ENCODE measurements at places on chromosomes 6 and 20.

DNA sequence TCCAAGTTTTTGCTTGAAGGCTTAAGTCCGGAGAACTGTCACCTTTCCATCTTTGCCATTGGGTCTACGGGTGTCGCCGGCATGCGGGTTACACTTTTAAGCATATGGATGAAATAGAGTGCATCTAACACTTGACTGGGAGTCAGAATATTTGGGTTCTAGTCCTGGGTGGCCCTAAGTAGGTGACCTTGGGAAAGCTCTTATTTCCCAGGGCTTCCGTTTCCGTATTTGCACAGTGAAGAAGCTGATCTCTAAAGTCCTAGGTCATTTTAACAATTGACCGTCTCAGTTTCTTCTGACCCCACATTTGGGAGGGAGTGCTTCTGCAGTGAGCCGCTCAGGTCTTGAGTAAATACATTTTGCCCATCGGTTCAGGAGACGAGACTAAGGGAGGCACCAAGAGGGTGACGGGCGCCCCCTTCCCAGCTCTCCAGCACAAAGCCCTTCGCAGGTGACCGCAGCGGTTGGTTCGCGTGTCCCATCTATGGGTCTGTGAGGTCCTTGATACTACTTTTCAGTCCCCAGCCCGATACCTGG is 651 bp upstream of the BLTP3A start:
- DNase-seq, result peak; percentile 76

- DNase-seq, result no peak
These were observed 838 bp downstream of the AHCY start for GRCh38 chr20:34302312-34302722.

- no peak for DNase-seq
These were observed 27.8 kb upstream of the SRPK1 start for GRCh38 chr6:35948725-35949124.

DNA sequence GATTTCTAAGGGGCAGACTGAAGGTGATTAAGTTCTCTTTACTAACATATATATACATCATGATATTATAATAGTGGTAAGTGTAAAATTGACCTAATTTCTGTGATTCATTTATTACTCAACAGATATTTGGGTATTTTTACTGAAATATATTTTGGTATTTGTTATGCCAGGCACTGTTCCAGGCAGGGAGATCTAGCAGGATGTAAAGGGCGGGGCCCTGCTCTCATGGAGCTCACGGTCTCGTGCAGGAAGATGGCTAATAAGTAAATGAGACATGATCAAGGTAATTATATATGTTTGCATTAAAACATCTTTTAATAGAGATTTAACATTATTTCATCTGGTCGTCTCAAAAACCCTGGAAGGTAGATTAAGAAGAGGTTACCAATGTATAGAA is 27.7 kb downstream of the FAM50B start:
- no peak for DNase-seq

GRCh38 chr6:96469312-96469711 is 52.3 kb upstream of the UFL1 start:
- no peak for DNase-seq

- DNase-seq, result no peak
These were observed 5.9 kb downstream of the MTCH1 start for GRCh38 chr6:36980129-36980528.

DNA sequence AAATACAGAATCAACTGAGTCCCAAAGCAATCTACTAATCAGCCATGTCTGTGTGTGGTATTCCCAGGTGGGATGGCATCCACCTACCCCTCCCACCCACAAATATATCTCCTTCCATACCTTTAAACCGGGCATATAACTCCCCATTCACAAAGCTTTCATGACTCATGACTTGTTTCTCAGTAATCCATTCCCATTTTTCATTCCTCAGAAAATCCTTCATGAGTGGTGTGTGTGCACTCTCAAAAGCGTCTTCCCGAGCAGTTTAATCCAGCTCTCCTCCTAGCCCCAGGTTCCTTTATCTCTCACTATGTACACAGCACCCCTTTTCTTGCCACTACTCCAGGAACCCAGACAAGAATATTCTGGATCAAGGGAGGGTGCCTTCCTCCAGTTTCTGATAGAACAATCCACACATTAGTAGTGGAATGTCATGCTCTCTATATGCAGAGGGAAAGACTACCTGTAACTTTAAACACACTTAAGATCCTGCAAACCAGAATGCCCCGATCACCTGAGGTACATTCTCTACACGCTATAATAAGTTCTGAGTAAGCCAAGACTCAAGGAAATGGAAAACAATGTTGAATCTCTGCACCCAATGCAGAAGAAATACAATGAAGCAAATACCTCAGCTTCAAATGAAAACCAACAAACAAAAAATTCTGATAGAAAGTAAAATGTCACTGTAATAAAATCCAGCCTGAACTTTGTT is 55.7 kb upstream of the IPCEF1 start:
- DNase-seq, result no peak

DNA sequence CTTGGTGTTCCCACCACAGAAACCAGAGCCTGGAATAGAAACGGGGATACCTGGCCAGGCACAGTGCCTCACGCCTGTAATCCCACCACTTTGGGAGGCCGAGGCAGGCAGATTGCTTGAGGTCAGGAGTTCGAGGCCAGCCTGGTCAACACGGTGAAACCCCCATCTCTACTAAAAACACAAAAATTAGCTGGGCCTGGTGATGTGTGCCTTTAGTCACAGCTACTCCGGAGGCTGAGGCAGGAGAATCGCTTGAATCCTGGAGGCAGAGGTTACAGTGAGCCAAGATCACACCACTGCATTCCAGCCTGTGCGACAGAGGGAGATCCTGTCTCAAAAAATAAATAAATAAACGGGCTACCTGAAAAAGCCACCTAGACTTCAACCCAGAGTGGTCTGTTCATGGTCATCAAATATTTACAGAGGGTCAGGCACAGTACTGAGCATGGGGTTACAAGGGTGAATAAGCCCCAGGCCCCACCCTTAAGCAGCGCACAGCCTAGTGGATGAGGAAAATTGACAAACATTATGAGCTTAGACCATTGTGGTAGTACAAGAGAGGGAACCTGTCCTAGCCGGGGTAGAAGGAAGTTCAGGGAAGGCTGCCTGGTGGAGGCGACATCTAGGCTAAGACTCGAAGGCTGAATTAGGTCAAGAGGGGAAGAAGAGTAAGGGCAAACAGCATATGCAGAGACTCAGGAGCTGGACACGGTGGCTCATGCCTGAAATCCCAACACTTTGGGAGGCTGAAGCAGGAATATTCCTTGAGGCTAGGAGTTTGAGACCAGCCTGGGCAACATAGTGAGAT is 7.2 kb upstream of the PCIF1 start:
- DNase-seq, result no peak

DNA sequence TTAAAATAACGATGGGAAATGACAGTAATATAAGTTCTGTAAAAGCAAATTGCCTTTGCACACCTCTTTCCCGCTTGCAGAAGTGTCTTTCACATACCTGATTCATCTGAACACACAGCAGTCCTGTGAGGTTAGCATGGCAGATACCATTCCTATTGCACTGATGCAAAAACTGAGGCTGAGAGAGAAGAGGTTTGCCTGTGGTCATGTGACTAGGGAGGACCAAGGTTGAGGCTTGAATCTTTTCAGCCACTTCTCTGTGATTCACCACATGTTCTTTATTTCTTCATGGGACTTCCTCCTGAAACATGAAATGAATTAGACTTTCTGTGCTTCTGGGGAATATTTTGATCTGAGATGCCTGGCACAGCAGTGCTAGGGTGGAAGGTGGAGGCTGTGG is 92.9 kb downstream of the VEGFA start:
- no peak for DNase-seq

GRCh38 chr6:142870787-142871415 is 74.1 kb downstream of the HIVEP2 start:
- DNase-seq, result no peak

DNA sequence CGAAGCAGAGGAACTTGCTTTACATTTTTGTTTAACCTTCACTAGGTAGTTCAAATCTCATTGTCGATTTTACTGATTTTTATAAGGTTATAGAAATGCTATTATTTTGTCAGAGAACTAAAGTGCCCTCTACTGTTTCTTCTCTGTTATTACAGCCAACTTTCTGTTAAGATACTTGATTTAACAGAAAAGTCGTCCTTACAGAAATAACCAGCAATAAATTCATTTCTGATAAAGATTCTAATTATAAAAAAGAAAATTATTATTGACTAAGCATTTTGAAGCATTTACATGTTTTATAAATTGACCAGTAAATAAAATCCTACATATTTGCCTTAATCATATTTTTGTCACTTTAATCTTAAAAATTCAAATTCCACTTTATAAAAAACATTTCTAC is 60.8 kb downstream of the OGFRL1 start:
- DNase-seq, result no peak

GRCh38 chr6:106316375-106316766 is 9.2 kb downstream of the ATG5 start:
- DNase-seq, result no peak

DNA sequence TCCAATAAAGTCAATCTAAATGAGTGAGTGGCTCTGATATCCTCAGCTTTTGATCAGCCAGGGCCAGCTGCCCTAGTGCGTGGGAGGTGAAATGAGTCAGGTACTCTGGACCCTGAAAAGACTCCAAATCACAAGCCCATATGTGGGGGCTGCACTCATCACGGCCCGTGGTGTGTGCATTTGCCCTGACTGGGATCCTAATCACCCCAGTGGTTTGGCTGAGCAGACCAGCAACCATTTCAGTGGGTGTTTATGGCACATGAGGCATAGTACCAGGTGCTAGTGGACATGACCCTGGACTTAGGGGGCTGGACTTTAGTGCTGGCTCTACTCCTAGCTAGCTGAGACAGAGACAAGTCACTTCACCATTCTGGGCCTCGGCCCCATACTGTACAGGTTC is 39.4 kb downstream of the SCML4 start:
- no peak for DNase-seq

GRCh38 chr20:63498960-63499337 is at the start of gene EEF1A2:
TSS of gene EEF1A2 (minus strand) at chr20:63499083. CDS start at chr20:63497763, 1,320 bp downstream.
- peak; percentile 50 for DNase-seq

- DNase-seq, result no peak
These were observed 150.2 kb downstream of the PHACTR3 start for GRCh38 chr20:59754551-59754950.

DNA sequence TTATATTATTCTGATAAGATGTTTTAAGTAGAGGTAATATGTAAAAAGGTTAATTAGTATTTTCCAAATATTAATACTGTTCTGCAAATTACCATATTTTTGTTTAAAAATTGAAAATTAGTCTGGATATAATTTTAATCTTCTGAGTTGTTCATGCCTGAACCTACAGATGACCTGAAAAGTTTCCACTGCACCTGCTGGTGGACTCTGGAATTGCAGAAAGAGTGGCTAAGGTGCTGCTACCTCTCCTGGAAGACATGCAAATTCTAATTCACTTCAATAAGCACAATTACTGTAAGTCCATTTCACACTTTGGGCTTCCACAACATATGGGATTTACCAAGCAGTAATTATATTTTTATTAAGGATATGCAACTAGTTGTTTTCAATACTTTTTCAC is 77.7 kb upstream of the OLIG3 start:
- DNase-seq, result no peak

- DNase-seq, result peak; percentile 35
These were observed 68.5 kb upstream of the SASH1 start for GRCh38 chr6:148273962-148274752.

DNA sequence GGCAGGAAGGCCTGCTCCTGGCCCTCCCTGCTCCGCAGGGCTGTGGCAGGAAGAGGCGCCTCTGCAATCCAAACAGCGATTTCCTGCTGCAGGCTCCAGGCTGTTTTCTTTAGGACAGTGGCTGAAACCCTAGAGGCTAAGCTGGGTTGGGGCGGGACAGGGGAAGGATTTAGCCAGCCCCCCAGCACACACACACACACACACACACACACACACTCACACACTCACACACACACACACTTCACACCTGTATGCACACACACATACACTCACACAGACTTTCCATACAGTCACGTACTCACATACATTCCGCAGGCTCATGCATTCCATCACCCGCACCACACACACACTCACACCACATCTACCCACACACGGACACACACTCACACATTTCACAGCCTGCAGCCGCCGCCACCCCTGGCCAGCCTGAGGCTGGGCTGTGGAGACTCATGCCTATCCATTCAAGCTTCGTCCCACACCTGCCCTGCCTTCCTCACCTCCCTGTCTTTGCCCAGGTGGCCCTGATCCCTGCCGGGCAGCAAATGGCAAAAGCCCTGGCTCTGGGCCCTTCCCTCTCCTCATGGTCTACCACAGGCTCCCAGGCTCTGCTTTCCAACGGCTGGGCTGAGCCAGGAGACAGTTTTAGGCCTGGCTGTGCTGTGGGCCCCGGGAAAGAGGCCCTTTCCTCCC is 17.9 kb downstream of the MDFI start:
- no peak for DNase-seq

GRCh38 chr6:111710911-111711310 is 105.2 kb upstream of the TRAF3IP2 start:
- no peak for DNase-seq

DNA sequence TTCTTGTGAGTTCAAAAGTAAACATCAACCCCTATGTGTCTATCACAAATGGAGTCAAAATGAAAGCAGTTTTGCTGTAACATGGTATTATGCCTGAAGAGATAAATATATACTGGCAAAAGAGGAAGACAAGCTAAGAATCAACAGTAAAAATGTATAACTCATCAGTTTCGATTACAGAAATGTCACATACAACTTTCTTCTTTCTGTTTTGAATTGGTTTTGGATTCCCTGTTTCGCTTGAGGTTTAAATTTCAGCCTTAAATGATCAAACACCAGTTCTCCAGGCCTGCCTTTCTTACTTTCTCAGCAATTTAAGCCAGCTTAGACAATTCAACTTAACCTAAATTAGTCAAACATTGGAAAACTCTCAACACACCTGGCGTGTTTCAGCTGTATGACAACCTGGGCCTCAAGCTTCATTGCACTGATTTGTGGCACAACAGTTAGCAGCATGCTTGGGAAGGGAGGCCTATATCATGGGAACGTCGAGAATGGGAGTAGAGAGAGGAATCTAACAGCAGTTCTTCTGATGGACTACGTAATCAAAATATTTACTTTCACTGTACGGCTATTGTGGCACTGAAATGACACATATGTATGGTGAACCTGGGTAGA is 51.9 kb upstream of the MARCKS start:
- no peak for DNase-seq

- DNase-seq, result no peak
These were observed 128.8 kb downstream of the CDH26 start for GRCh38 chr20:60086821-60087562.

DNA sequence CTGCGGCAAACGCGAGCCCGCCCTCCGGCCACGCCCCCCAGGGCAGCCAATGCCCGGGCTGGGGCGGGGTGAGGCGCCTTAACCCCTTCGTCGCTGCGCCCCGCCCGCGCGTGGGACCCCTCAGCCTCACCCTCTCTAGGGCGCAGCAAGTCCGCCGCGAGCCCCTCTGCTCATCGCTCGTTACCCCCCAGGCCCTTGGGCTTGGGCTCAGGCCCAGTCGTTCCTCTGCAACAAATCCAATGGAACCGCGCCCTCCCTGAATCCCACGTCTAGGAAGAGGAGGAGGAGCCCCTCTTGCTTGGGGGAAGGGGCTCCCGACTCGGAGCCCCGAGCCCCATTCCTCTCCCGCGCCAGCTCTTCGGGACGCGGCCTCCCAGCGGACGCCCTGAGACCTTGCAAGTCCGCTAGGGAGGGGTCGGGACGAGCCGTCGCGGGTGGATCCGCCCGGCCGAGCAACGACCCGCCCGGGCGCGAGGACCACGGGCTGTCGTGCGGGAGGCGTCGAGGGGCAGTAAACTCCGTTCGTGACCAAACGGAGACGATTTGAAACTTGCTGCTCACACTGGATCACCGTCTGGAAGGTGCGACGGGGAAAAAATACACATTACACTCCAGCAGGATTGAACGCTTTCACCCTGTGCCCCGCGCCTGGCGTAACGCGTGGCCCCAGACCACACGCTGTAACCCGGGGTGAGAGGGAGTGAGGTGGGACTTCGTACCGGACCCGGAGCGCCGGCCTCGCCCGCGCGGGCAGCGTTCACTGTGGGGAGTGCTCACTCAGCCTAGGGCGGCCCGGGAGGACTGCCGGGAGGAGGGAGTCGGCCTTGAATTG is 477 bp upstream of the LZTS3 start:
- DNase-seq, result peak; percentile 91
